ENCODE measurements at places on chromosomes 4 and X. TPM values are rescaled to one million over a fixed set of nuclear protein-coding genes. Genes with fewer than 3 reads are reported as not detected.

The FABP2 gene
- not detected for total RNA-seq

DNA sequence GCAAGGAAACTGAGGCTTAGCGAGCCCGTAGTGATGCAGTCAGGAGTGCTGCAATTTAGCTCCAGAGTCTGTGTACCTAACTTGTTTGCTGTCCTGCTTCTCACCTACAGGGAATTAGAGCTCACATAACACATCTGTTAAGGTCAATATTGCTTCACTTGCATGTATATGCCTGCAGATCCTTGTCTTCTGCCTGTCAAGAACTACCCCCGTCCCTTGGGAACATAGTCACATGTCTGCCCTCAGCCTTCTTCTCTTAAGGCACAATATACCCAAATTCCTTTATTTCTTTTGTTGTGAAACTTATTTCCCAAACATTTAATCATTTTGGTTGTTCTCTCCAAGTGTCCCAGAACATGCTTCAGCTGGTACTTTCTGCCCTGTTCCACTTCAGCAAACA lies 103.3 kb upstream of the LEF1 start:
- H3K4me1 ChIP-seq: peaks cover 9% of the 10 kb centered on the region
- H3K27ac ChIP-seq: no peak overlapping the region
- H3K4me3 ChIP-seq: no peak overlapping the region
- H3K36me3 ChIP-seq: no peaks in the 10 kb centered on the region
- no peak for DNase-seq

- H3K27ac ChIP-seq: no peak overlapping the region
- DNase-seq: no peak
- H3K4me1 ChIP-seq: peaks cover 4% of the 10 kb centered on the region
- H3K4me3 ChIP-seq: no peak overlapping the region
These were observed 666.8 kb downstream of the PCDH18 start for GRCh38 chr4:136865526-136865925.

DNA sequence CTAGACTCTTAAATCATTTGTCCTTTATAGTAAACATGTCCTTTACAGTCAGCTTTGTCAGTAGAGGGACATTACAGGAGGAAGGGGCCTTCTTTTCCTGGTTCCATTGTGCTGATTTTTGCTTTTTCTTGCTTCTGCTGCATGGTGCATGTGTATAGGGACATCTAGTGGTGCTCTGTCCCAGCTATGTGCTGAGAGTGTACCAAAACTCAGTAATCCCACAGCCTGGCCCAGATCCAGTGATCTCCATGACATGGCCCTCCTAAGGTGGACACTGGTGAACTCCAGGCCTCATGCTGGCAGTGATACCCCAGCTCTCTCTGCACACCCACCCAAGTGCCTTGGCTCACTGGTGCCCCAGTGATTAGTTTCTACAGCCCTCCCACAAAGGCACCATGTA lies 45.2 kb downstream of the MAGEB17 start:
- H3K4me1 ChIP-seq: no peaks in the 10 kb centered on the region
- no peak for DNase-seq
- no peak overlapping the region for H3K4me3 ChIP-seq
- no peak overlapping the region for H3K27ac ChIP-seq
- no peaks in the 10 kb centered on the region for H3K27me3 ChIP-seq
- no peaks in the 10 kb centered on the region for H3K36me3 ChIP-seq

The TLR3 gene
- 2.6 TPM for total RNA-seq

The JCHAIN gene
- not detected for total RNA-seq

DNA sequence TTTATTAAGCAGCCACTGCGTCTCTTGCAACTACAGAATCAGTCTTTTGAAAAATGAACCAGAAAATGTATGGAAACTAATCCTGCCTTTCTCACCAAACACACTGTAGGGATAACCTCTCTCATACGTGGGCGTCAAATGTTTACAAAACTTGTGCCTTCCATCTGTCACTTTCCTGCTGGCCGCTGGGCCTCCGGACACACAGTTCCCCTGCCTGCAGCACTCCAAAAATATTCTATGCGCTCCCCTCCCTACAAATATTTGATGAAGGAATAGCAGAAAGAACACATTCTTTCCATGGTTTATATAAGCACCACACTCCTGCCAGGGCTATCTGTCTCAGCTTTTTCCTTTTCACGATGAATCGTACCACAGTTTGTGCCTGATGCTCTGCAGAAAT lies 14.9 kb upstream of the CYTL1 start:
- no peak for DNase-seq
- no peaks in the 10 kb centered on the region for H3K36me3 ChIP-seq
- peaks cover 30% of the 10 kb centered on the region for H3K4me1 ChIP-seq
- H3K4me3 ChIP-seq: no peak overlapping the region

The TRIML1 gene
- total RNA-seq: not detected

GRCh38 chrX:143462696-143463095 lies 54.6 kb downstream of the SPANXN3 start:
- DNase-seq: no peak
- H3K4me3 ChIP-seq: no peak overlapping the region
- no peak overlapping the region for H3K27ac ChIP-seq
- H3K27me3 ChIP-seq: no peaks in the 10 kb centered on the region
- H3K36me3 ChIP-seq: no peaks in the 10 kb centered on the region

DNA sequence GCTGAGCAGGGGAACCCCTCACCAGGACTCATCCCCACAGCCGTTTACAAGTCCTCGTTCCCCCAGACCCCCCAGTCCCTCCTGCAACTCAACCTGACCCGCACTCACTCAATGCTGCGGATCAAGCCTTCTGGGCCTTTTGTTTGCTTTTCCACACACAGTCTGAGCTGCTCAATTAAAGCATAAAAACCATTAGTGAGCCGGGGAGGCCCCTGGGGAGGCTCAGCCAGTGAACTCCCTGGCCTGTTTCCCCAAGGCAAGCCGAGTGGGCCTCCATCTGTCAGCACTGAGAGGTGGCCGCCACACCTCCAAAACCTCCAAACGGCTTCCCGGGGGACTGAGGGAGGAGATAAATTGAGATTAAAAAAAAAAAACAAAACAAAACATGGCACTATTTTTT lies 158.5 kb downstream of the SHOX start:
- H3K27me3 ChIP-seq: no peaks in the 10 kb centered on the region
- H3K36me3 ChIP-seq: no peaks in the 10 kb centered on the region
- no peak overlapping the region for H3K4me3 ChIP-seq
- H3K27ac ChIP-seq: no peak overlapping the region
- no peaks in the 10 kb centered on the region for H3K4me1 ChIP-seq
- no peak for DNase-seq

DNA sequence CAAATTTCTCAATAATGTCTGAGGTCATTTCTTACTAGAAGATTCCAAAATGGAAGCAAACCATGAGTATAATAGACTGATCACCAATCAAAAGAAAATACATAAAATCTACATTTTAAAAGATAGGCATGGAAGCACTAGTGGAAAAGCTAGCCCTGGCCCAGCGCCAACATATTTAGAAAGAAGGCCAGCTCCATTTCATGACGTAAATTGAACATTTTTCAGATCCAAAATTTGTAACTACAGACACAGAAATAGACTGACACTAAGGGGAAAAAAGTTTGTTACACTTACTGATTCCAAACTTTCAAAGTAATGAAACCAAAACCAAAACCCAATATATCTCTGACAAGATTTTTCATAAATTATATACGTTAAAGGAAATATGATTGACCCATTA lies 117.7 kb downstream of the ADAMTS3 start:
- no peak overlapping the region for H3K27ac ChIP-seq
- no peak overlapping the region for H3K4me3 ChIP-seq
- H3K27me3 ChIP-seq: no peaks in the 10 kb centered on the region
- no peaks in the 10 kb centered on the region for H3K4me1 ChIP-seq
- DNase-seq: no peak
- H3K36me3 ChIP-seq: no peaks in the 10 kb centered on the region

- H3K27ac ChIP-seq: no peak overlapping the region
- H3K36me3 ChIP-seq: no peaks in the 10 kb centered on the region
- H3K27me3 ChIP-seq: no peaks in the 10 kb centered on the region
- H3K4me3 ChIP-seq: no peak overlapping the region
These were observed 45.5 kb downstream of the PRDM5 start for GRCh38 chr4:120877021-120877420.

DNA sequence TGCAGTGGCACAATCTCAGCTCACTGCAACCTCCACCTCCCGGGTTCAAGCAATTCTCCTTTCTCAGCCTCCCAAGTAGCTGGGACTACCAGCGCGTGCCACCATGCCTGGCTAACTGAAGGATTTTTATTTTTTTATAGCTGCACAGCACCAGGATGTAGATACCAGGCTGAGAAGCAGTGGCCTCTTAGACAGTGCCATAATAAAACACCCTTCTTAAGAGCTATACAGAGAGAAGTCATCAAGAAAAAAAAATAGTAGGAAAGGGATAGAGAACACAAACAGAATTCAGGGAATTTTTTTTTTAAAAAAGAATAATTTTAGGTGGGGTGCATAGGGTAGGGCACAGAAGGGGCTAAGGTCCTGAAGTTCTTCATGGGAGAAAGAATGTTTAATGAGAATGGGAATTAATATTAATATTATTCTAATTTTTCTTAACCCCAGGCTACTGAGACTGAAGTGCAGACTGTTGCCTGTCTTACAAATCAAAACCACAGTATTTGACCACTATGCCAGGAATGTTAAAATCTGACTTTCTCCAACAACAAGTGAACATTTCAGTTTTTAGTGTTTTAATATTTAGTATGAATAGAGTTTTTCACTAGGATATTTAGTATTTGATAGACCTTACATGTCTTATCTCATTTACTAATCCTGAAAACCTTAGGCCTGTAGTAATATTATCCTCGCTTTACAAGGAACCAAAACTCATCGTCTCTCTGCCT lies 146.7 kb downstream of the KCNIP4 start:
- H3K4me3 ChIP-seq: peak overlapping the region; percentile 35
- H3K27me3 ChIP-seq: no peaks in the 10 kb centered on the region
- H3K36me3 ChIP-seq: no peaks in the 10 kb centered on the region
- peak; percentile 50 for DNase-seq

GRCh38 chr4:36321176-36321575 lies 39.8 kb downstream of the DTHD1 start:
- H3K27ac ChIP-seq: no peak overlapping the region
- no peak for DNase-seq
- no peaks in the 10 kb centered on the region for H3K36me3 ChIP-seq
- H3K4me3 ChIP-seq: no peak overlapping the region
- no peaks in the 10 kb centered on the region for H3K4me1 ChIP-seq

DNA sequence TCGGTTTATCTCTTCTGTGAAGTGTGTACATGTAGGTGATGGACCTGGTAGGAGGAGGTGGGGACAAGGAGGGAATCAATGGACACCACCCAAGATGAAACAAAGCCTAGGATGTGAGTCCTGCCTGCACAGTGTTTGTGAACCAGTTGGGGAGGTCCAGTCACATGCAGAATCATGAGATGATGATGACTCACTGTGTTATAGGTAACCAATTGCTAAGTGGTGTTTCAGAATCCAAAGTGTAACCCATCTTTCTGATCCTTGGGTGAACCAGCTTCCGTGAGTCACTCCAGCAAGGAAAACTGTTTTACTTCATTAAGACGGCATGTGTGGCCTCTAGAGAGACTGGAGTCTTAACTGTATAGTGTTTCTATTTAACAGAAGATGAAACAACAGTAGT lies 57.9 kb upstream of the HPF1 start:
- no peaks in the 10 kb centered on the region for H3K27me3 ChIP-seq
- DNase-seq: peak; percentile 27
- no peaks in the 10 kb centered on the region for H3K4me1 ChIP-seq
- no peaks in the 10 kb centered on the region for H3K36me3 ChIP-seq
- no peak overlapping the region for H3K4me3 ChIP-seq

DNA sequence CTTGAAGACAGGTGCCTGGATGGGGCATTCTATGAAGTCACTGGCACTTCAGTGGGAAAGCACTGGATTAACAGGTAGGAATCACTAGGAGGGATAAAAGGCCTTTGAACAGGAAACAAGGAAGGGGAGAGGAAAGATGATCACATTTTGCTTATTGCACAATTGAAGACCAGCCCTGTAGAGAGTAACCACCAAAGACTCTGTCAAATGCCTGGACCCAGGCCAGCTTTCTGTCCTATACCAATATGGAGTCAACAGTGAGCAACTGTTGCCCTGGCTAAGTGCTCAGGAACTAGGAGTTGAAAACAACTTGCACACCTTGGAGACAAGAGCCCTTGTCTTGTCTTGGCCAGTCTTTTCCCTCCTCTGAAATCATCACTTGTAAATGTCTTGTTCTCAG lies 14.1 kb upstream of the RTL3 start:
- no peaks in the 10 kb centered on the region for H3K27me3 ChIP-seq
- H3K27ac ChIP-seq: no peak overlapping the region
- H3K4me3 ChIP-seq: no peak overlapping the region
- no peak for DNase-seq
- no peaks in the 10 kb centered on the region for H3K36me3 ChIP-seq

The ENPEP gene
- total RNA-seq: 0.67 TPM

Data from astrocyte (in vitro differentiated cells and primary cell).